Renal cortical epithelial cell (primary cell): ENCODE measurements at places on chromosomes 7 and 10.
A peak's percentile ranks its signal among the peaks of the same experiment; 100 is the strongest.

DNA sequence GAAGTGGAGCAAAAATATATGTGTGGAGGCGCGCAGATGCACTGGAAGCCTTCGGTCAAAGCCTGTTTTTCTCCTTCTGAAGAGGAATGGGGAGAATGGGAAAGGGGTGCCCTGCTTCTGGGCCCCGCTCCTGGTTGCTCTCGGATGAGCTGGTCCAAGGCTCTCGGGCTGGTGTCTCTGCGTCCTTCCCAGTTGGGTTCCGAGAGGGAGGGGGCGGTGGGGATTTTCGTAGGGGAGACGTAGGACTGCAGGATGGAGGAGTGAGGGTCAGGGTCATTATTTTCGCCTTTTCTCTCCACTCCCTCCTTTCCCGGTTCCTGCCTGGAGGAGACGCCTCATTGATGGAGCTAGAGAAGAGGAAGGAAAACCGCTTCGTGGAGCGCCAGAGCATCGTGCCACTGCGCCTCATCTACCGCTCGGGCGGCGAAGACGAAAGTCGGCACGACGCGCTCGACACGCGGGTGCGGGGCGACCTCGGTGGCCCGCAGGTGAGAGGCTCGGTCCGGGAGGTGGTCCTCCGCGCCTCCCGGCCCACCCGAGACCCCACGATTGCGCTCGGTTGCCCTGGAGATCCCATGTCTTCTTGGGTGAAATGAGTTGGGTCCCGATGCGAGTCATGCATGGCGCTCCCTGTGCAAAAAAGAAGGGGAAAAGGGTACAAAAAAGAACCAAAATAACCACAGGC lies 790 bp downstream of the ADAM22 start:
- DNase-seq, result no peak

GRCh38 chr10:110036640-110037039 lies 28.9 kb downstream of the ADD3 start:
- DNase-seq, result no peak

DNA sequence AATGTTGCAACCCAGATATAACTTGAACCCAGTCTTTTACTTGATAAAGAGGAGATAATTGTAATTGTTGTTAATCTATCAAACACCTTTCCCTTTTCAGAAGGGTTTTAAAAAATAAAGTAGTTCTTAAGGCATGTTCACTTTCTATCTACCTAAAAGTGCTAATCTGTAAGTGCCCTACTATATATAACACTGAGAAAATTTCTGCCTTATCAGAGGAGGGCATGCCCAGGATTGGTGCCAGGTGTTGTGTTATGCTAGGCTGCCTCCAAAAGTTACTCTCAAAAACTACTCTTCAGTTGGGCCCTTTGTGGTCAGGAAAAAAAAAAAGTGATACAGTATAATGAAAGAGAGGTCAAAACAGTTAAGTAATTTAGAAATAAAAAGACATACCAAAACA lies 36.3 kb downstream of the SMNDC1 start:
- DNase-seq, result peak; percentile 5

- no peak for DNase-seq
Observed at GRCh38 chr10:75029420-75029819, 82.0 kb upstream of the SAMD8 start.

- DNase-seq, result peak; percentile 48
Observed at GRCh38 chr10:3192856-3193635, 20.5 kb upstream of the PITRM1 start.

- no peak for DNase-seq
Observed at GRCh38 chr7:343864-344607, 54.1 kb downstream of the FOXL3 start.

DNA sequence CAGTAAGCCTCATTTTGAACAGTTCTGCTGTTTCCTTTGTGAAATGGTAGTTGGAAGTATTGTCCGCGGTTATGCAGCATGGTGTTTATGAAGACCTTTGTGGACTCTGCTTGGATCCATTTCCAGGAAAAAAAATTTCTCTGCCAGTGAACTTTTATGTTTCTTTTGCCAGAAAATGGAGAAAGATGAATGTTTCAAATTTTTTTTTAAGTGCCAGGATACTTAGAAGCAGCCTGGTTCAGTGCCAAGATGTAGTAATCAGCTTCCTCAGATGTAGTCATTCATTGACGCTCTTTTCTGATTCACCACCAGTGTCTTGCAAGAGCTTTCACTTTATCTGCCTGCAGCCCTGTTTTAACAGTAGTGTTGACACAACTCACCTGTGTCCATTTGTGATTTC lies 258.2 kb downstream of the SDK1 start:
- peak; percentile 96 for DNase-seq

DNA sequence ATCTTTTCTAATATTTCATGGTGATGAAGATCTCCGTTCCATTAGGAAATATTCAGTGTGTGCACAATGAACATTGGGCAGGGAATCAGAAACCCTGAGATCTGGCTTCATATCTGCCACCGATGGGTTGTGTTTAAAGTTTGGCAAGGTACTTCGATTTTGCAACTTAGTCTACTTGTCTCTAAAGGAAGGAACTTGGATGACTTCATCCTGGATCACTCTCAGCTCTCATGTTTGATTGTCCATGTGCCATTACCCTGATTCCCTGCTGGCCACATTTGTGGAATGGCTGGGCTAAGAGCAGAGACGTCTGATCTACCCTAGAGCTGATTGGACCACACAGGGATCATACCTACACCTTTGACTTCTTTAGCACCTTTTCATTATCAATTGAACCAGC lies 177.0 kb upstream of the KMT2E start:
- no peak for DNase-seq

DNA sequence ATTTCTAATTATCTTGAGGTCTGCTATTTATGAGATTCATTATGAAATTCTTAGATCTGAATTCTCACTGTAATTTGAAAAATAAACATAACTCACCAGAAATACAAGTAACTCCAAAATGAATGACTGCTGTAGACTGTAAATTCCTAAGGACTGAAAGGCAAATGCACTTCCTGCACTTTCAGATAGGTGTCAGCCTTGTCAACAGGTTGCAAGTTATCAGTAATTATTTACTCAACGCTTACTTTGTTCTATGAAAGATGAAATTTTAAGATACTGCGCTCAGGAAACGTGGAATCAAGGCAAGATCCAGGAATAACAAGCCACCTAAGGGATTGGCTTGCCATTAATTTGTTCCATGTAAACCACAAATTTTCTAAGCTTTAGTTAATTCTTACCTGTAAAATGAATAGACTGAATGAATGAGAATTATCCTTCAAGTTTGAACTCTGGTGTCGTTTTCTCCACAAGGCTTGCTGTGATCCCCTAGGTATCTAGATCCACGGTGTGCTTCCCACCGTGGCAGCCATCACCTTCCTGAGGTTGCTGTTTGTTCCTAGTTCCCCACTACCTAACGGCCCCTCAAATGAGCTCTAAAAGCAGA lies 12.6 kb downstream of the DHX32 start:
- DNase-seq, result peak; percentile 79

GRCh38 chr7:114364151-114364550 lies 50.5 kb upstream of the FOXP2 start:
- DNase-seq, result no peak

DNA sequence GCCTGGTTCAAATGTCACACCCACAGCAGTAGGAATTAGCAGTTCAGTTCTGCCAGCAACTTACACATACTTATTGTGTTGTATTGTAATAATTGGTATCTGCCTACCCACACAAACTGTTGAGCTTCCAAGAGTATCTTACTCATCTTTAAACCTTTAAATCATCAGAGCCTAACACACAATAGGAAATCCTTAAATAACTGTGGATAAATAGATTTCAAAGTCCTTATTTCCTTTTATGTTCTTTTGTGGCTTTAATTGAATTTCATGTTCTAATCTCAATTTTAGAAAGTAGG lies 3.9 kb downstream of the CASD1 start:
- DNase-seq, result peak; percentile 24

GRCh38 chr7:122413339-122413738 lies 108.8 kb upstream of the FEZF1 start:
- DNase-seq, result no peak

DNA sequence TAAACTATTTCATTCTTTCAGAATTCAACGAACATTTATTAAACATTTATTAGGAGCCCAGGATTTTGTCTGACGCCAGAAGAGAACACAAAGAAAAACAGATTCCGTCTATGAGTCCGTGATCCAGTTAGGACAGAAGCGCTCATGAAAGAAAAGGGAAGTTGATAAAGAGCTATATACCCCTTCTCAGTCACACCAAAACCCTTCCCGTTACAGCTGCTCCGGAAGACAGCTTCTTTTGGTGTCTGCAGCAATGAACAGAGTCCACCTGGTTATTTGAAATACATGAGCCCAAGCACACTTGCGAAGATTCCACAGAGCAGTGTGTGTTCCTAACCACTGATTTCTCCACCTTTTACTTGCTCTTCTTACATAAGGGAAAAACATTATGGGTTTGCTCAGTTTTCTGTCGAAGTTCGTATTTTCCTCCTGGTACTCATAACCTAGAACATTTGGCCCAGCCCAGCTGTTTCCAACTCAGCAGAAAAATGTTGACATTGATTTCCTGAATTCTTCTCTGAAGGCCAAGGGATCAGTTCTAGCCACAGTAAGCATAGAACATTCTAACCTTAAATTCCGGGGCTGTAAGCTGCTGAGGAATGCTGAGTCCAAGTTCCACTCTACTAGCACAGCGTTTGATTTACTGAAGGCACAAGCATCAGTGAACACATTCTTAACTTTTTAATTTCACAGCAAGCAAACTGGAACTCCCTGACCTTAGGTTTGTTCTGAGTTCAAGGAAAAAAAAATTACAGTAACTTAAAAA lies 206.5 kb downstream of the SORCS1 start:
- DNase-seq, result peak; percentile 62

DNA sequence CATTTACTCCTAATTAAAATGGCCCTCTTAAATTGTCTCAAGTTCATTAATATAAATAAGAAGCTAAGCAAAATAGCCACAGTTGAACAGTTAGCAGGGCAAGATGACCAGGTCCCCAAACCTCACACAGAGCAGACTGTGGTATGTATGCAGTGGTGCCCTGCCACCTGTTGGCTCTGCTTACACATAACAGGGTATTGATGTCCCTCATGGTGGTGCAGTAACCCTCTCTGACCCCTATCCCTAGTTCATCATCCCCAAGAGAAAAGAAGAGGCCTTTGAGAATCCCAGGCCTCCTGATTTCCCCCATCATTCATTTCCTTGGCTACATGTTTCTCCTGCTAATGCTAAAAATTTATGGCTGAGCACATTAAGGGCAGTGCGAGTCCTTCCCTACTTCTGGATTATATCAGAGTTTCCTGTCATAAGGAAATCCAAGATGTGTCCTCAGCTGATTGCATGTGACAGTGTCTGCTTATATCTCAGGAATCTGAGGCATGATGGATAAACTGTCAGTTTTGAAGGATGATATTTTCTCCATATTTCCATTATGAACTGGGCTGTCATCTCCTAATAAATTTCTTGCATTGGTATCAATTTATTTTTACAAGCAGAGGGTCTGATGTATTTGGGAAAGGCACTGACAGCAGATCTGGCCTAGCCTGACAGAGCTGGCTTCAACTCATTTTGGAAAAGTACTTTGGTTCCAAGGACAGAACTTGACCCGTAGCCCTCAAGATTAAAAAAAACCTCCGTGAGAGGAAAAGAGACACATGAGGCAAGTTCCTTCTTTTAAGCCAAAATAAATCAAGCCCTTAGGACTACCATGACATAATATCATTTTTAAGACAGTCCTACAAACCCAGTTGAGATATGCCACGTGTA lies 880.6 kb downstream of the LRMDA start:
- peak; percentile 27 for DNase-seq

- DNase-seq, result peak; percentile 43
Observed at GRCh38 chr7:24858108-24858977, 101.1 kb upstream of the GSDME start.

GRCh38 chr10:124921261-124921660 lies 20.7 kb upstream of the ZRANB1 start:
- no peak for DNase-seq

- DNase-seq, result no peak
Observed at GRCh38 chr10:47425813-47426419, 41.8 kb upstream of the ZNF488 start.

GRCh38 chr10:84499846-84500245 lies 171.5 kb downstream of the CCSER2 start:
- no peak for DNase-seq

GRCh38 chr10:49183596-49184542 lies 4.3 kb downstream of the TMEM273 start:
- DNase-seq, result no peak

DNA sequence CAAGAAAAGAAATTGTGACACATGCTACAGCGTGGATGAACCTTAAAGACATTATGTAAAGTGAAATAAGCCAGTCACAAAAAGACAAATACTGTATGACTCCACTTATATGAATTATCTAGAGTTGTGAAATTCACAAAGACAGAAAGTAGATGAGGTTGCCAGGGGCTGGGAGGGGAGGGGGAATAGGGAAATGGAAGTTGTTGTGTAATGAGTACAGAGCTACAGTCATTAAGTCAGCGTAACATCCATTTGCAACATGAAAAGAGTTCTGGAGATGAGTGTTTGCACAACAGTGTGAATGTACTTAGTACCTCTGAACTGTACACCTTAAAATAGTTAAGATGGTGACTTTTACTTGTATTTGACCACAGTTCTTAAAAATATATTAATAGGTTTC lies 112.1 kb upstream of the CDK1 start:
- no peak for DNase-seq

- no peak for DNase-seq
Observed at GRCh38 chr7:151143261-151144015, 24.1 kb downstream of the GBX1 start.

DNA sequence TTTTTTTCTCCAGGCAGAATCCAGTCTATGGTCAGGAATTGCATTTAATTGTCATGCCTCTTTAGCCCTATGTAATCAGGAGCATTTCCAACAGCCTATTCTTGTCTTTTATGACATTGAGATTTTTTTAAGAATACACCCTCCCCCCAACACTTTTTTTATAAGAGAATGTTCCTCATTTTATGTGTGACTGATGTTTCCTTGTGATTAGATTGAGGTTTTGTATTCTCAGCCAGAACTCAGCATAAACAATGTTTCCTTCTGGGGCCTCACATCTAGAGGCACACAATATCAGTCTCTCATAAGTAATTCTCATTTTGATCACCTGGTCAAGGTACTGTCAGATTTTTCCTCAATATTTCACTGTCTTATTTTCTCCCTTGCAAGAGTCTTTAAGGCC lies 193.4 kb upstream of the PDE1C start:
- DNase-seq, result no peak

- DNase-seq, result peak; percentile 50
Observed at GRCh38 chr7:25844102-25844870, 307.7 kb upstream of the NFE2L3 start.

DNA sequence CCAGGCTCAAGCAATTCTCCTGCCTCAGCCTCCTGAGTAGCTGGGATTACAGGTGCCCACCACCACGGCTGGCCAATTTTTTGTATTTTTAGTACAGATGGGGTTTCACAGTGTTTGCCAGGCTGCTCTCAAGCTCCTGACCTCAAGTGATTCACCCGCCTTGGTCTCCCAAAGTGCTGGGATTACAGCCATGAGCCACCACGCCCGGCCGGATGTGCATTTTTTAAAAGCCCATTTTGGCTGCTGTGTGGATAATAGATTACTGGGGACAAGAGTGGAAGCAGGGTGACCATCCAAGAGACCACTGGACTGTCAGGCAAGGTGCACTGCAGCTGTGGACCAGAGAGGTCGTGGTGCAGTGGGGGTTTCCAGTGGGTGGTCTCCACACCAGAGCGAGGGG lies 21.4 kb downstream of the HKDC1 start:
- DNase-seq, result no peak
